ENCODE measurements at places on chromosomes 5 and 9.

DNA sequence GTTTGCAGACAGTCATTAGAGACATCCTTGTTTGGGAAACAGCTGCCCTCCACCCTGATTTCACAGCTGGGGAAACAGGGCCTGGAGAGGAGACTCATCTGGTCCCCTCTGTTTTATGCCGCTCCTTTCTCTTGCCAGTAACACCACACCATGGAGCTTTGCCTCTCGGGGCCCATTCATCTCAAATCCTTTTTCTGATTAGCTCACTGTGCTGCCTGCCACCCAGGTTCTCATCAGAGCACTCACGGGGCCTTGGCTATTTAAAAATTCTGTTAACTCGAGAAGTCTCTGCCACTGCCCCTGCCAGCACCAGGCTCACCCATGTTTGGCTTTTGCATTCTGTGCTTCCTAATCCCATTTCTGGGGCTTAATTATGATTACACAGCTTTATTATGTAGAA, 36.8 kb upstream of the C5orf58 start:
- DNase-seq: no peak

DNA sequence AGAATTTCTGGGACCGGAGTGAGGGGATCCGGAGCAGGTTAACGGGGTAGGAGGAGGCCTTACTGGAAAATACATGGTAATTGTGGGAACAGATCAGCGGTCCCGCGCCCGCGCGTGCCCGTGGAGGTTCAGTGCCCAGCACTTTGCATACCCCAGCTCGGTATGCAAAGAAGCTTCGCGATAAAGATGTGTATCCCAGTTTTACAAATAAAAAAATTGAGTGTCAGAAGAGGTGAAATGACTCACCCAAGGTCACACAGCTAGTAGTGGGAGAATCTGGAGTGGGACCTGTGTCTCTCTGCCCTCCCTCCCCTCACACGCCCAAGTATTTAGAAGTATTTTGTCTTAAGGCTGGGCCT, 967 bp downstream of the NEURL1B start:
- no peak for DNase-seq

DNA sequence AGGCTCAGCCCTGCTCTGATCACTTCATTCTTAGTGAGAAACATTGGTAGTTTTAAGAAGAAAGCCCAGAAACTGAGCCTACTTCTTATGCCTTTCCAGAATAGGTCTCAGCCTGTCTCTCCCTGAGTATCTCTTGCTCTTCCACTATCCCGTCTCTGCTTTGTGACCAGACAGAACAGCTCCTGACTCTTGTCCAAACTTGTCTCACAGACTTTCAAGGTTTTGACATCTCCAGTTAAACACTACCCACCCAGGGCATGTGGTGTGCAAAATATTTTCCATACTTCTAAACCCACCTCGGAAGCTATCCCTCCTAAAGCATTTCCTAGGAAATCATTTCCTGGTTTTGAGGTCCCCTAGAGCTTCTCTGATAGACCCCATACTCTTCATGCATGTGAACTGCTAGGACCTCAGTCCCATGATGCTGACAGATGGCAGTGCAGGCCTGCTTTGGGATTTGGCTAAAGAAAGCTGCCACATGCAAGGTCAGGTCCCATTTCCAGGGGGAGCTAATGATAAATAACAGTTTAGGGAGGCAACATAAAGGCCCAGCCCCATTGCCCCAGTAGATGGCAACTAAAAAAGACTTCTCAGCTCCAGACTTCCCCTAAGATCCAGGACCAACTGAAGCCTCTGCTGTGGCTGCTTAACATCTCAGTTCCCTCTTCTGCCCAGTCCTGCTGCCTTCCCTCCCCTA, 211.5 kb downstream of the MED10 start:
- DNase-seq: no peak

DNA sequence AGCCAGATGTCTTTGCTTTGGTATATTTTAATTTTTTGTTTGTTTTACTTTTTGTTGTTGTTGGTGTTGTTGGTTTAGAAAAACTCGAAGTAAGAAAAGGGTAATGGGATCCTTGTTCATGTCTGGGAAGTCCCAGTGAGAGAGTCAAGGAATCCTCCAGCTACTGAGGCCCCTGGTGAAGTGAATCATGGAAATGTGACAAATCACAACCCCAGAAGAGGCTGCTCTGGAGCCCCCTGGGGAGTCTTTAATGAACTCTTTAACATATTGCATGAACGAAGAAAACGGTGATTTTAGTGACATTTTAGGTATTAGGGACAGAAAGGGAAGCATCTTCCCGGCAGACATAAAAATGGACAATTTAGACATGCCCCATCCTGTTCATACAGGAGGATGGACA, 41.3 kb downstream of the TMEM174 start:
- no peak for DNase-seq

DNA sequence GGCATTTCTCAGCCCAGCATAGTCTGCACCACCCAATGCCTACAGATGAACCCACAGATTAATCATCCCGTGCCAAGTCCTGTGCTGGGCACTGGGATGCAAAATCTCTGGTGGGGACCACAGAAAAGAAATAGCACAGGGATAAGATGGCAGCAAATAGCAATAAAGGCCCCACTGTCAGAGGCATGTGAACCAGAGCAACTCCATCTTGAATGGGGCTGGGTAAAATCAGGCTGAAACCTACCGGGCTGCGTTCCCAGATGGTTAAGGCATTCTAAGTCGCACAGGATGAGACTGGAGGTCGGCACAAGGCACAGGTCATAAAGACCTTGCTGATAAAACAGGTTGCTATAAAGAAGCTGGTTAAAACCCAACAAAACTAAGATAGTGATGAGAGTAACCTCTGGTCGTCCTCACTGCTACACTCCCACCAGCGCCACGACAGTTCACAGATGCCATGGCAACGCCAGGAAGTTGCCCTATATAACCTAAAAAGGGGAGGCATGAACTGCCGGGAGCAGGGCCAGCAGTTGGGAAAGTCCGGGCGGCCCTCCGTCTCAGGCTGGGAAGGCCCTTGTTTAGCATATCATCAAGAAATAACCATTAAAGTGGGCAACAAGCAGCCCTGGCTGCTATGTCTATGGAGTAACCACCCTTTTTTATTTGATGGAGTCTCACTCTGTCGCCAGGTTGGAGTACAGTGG, 65.2 kb downstream of the C9orf50 start:
- DNase-seq: no peak

- DNase-seq: no peak
Measured at GRCh38 chr5:118247458-118247857, 740.9 kb downstream of the DTWD2 start.

DNA sequence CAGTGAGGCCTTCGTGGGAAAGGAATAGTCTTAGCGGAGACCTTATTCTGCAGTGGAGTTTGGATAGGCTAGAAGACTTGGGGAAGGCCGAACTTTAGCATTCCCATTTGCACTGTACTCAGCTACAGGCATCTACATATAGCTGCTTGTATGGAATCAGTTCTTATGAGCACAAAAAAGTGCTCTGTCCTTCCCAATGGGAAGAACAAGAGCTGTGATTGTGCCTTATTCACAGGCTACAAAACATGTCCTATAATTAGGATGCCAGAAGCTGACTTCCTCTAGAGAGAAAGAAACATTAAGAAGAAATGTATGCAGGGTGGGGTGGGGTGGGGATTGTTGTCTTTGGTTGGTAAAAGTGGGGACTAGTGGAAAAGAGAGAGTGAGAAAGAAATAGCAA, 154.7 kb downstream of the ATP10B start:
- no peak for DNase-seq

GRCh38 chr5:16536246-16536645, 70.6 kb upstream of the ZNF622 start:
- DNase-seq: no peak

GRCh38 chr5:3511519-3511918, 84.1 kb upstream of the IRX1 start:
- no peak for DNase-seq

GRCh38 chr5:131528682-131529081, 106.3 kb downstream of the RAPGEF6 start:
- DNase-seq: no peak

DNA sequence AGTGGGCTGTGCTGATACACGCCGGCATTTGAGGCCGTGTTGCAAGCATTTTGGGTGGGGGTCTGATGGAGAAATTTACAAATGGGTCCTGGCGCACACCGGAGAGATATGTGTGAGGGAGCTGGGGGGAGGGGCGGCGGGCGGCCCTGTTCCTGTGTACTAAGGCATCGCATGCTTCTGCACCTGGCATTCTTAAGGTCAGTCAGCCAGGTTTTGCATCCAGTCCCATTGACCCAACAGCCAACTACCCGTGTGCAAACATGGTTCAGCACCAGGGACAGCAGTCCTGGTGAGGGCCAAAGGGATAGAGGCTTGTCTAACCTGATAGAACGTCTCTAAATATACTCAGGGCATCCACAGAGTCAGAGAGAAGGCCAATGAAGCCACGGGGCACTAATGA, 839 bp downstream of the GABRG2 start:
- peak; percentile 79 for DNase-seq

DNA sequence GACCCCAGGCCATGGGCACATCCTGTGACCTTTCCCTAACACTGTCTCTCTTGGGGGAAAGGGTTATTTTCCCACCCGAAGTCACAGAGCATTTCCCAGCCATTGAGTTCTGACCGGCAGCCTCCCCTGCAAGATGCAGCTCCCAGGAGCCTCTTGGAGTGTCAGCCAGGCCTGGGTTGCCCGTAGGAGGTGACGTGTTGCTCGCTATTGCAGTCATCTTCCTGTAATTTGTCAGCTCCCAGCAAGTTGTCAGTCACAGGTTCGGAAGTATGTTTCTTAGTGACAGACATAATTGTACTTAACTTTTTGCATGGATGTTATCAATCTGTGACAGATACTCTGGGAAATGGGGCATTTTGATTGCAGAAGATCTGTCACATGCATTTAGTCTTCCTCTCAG, 74.5 kb downstream of the MVB12B start:
- no peak for DNase-seq

DNA sequence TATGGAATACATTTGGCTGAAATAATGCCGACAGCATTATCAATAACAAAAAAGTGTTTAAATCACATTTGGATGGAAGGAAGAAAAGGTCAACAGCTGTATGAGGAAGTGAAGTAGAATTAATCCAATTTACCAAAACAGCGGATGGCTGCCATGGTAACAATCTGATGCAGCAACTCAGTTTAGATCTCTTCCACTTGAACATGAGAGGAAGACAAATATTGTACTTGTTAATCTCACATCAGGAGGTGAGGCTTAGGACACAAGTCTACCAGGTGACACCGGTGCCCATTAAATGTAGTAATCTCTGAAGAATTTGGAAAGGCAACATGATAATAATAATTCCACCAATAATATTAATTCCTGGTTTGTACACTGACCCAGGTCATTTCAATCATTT, 2.4 kb downstream of the RASEF start:
- no peak for DNase-seq

DNA sequence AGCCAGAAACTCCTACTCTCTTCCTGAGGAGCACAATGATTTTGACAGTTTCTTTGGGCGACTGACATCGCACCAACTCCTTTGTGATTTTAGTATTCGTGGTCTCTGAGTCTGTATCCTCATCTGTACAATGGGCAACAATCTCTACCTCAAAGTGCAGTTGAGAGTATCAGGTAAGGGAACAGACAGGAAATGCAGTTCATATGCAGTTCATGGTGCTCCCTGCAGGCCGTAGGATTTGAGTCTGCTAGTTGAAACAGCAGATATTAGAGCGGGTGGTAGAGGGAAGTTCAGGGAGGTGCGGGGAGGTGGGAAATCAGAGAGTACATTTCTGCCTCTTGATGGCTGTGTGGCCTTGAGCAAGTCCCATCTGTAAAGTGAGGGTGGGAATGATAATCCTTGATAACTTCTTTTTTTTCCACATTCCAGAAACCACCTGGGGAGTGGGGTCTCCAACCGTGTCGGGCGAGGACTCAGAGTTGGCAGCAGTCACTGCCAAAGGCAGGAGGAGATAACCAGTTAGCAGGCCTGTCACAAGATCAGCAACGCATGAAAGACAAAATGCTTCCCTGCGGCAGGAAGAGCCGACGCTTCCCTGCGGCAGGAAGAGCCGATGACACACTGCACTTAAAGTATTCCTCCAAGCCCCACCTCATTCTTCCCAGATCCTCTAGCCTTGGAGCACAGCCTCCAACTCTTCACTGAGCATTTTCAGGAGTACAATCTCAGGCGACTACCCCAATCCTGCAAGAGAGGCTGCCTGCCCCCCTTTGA, 6.0 kb upstream of the NEK6 start:
- DNase-seq: no peak

DNA sequence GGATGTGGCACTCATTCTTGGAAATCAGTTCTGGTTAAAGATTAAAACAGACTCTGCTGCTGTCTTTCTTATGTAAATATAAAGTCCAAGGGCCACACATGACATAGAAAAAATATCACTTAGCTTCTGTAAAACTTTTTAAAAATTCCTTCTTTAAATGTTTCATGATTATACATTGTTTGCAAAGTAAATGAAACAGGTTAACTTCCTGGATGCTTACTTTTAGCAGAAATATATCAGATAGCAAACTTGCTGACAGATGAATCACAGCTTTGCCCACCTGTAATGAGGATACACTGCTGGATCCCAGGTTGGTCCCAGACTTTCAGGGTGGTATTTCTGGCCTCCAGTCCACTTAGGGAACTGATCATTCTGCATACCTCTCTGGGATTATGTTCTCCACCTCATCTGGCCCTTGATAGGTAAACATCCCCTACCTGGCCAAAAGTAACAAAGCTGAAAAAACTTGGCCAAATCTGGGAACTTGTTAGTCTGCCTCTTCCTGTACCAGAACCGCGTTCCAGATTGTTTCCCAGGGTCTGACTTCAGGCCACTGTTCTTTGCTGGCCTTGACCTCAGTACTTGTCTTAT, 340.5 kb downstream of the ADGRV1 start:
- no peak for DNase-seq

DNA sequence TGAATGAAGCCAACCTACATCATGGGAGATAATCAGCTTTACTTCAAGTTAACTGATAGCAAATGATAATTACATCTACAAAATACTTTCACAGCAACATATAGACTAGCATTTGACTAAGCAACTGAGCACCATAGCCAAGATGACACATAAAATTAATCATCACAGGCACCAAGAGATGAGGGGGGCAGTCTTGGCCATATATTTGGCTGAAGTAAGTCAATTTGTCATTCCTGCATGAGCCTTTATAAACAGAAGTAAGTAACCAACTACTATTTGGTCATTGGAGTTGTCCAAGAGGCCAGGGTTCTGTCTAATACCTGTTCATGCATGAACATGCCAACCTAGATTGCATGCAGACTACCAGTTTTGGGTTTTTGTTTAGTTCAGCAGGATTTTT, 53.6 kb downstream of the PDCD1LG2 start:
- no peak for DNase-seq

DNA sequence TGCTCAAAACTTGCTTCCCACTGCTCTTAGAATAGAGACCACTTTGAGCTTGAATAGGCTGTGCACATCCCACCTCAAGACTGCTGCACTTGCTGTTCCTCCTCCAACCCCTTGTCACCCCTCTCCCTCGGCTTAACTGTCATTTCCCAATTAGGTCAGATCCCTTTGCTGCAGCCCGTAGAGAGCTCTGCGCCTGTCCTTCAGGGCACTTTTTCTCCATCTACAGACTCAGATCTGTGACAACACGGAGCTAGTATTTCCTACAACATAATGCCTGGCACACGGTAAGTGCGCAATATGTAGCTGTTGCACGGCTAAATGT, 485 bp upstream of the HABP4 start:
- DNase-seq: no peak

Measured in progenitor cell of endocrine pancreas (in vitro differentiated cells).